ENCODE measurements at places on chromosomes 7 and 10.

DNA sequence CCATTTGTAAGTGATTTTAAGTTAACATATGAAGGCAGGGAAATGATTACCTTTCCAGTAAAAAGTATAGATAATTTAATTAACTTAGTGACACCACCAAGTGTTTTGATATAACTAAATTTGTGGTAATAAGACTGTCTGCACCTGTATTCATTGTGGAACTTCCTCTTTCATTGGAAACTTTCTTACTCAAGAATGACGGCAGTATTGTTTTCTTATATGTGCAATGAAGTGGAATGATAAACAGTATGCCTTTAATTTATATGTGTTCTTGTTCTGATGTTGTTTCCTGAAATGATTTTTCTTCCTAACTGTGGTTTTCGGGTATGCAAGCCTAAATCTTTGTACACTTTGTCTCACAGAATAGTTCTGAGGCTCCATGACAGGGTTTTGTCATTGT lies 46.4 kb downstream of the CASD1 start:
- no peak for DNase-seq

DNA sequence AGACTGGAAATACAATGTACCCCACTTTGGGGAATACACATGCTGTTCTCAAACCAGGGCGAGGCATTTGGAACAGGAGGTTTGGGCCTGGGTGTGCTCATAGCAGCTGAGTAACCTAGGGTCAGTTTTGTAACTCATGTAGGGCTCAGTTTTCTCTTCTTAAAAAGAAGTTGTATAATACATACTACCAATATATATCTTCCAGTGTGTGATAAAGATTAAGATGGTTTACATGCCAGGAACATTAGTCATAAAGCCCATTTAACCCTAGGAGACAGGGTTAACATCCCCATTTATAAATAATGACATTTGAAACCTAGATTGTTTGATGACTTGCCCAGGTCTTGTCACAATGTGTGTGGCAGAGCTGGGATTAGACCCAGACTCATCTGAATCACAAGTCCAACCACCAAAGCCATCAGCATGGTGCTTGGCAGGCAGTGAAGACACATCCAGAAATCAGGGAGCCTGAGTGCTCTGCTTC lies 6.0 kb downstream of the AKR1B10 start:
- no peak for DNase-seq

DNA sequence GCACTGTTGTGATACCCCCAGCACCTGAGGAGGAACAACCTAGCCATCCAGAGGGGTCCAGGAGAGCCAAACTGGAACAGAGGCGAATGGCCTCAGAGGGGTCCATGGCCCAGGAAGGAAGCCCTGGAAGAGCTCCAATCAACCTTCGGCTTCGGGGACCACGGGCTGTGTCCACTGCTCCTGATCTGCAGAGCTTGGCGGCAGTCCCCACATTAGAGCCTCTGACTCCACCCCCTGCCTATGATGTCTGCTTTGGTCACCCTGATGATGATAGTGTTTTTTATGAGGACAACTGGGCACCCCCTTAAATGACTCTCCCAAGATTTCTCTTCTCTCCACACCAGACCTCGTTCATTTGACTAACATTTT lies 1.6 kb upstream of the CASP2 start:
- no peak for DNase-seq

- DNase-seq, result no peak
Observed at GRCh38 chr10:103897241-103897774, 20.7 kb downstream of the STN1 start.

- DNase-seq, result no peak
Observed at GRCh38 chr7:45324683-45325237, 167.2 kb downstream of the RAMP3 start.

DNA sequence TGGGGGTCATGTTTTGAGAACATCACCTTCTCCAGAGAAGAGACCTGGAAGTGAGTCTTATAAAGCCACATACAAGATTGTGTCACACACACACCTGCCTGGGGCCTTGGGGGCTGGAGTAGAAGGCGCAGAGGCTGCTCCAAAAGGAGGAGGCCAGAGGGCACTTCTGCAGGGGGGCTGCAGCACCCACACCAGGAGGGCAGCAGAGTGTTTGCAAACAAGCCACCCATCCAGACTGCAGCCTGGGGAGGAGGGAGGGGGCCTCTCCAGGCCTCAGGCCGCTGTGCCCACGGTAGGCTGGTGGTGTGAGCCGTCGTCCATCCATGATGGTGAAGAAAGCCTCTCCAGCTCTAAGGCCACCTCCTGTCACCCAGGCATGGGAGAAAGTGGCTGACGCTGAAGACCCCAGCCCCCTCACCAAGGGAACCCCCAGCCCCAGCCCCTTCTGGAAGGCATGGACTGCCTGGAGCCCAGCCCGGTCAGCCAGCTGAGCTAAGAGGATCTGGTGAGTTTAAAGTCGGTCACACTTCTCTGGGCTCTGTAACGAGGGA lies 77.5 kb downstream of the FOXL3 start:
- no peak for DNase-seq

DNA sequence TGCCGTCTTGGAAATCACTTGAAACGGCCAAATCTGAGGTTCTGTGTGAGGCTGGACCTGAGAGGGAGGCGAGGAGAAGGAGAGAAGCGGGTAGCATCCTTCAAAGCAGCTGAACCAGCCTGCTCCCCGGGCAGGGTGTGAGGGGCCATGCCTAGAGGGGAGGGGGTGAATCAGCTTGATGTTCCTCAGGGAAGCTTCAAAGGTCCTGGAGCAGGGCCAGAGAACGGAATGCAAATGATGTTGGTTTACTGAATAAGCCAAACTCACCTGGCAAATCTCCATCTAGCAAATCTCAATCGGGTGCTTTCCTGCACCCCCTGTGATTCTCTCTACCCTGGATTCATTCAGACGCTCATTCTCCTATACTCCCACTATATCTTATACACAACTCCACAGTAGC lies 226.9 kb downstream of the WDR11 start:
- DNase-seq, result no peak

DNA sequence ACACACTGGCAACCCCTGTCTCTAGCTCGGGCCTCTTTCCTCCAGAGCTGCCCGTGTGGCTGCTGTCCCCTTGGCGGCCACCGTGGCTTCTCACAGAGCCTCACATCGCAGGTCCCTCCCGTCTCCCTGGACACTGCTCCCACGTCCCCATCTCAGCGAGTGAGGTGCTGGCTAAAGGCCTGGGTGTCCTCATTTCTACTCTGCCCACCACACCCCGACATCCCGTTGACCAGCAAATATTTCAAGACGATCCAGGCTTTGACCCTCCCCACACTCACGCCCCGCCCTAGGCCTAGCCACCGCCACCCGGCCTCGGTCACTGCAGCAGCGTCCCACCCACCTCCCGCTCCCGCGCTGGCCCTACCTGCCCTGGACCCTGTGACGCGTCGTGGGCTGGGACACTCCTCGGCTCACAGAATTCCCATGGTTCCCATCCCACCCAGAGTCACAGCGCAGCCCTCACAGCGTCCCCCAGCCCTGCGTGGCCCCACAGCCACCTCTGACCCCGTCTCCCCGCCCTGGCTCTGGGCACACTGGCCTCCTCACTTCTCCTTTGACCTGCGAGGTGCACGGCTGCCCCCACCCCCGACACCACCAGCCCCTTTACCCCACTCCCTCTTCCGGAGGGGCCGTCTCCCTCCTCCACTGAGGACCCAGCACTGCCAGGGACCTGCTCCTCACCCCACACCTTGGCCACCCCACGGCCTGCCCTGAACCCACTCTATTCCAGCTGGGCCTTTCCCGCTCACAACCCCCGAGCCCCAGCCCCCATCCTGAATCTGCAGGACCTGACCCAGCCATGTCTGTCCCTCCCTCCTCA lies 6.9 kb downstream of the ADAP1 start:
- no peak for DNase-seq

GRCh38 chr7:11436773-11437524 lies 395.0 kb downstream of the THSD7A start:
- no peak for DNase-seq

DNA sequence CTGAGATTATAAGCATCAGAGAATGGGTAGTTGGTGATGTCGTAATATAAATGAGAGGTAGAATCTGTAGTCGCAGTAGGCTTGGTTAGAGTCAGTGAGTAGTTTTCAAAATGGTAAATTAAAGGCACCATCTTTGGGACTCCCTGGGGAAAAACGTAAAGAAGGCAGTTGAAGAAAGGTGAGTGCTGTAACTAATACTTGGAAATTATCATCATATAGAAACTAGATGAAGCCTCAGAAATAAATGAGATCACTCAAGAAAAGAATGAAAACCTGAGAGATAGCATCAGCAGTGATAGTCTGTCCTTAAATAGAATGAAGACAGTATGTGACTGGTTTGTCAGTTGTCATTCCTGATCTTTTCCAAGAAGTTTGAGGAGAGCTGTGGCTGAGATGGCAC lies 23.8 kb downstream of the PALS2 start:
- DNase-seq, result no peak

DNA sequence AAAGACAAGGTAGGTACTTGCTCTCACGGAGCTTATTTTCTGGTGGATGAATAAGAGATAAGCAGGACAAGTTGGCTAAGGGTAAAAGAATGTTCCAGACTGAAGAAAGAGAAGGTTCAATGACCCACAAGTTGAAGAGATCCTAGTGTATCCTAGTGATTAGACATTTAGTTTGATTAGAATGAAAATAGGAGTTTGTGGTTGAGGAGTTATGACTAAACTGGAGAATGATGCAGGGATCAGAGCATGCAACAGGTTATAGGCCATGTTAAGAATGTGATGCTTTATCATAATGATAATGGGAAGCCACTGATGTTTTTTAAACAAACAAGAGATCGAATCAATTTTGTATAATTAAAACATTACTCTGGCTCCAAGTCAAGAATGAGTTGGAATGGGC lies 357.2 kb downstream of the HPSE2 start:
- no peak for DNase-seq

DNA sequence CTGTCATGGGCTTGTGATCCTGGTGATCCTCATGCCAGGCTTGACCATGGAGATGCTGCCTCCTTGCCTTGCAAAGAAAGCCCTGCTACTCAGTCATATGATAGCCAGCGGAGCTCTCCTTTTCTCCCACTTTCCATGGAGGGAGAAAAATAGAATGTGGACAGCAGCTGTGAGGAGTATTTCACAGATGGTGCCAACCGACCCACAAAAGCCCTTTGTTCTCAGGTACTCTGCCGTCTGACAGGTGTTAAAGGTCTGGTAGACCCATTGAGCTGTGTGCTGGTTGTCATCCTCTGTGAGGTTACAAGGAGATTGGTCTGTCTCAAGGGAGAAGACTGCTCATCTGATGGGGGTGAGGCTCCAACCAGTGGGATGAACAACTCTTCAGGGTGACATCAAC lies 29.5 kb upstream of the COBL start:
- no peak for DNase-seq

- DNase-seq, result no peak
Observed at GRCh38 chr7:5210751-5211338, 20.8 kb downstream of the WIPI2 start.

DNA sequence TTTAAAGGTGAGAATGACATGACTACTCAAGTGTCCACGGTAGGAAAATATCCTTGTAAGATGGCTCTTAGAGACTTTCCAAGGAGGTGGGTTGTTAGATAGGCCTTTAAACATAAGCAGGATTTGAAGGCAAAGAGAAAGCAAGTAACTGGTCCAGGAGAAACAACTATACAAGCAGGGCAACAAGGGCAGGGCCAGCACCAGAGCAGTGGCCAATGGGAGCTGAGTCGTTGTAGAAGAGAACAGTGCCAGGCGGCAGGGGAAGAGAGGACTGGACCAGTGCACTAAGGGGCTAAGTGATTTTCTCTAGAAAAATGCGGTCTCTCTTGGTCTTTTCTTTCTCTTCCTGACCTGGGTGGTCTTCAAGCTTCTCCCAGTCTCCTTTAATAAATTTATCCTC lies 94.9 kb downstream of the GLI3 start:
- no peak for DNase-seq

- no peak for DNase-seq
Observed at GRCh38 chr10:129643266-129643665, 176.2 kb downstream of the MGMT start.

DNA sequence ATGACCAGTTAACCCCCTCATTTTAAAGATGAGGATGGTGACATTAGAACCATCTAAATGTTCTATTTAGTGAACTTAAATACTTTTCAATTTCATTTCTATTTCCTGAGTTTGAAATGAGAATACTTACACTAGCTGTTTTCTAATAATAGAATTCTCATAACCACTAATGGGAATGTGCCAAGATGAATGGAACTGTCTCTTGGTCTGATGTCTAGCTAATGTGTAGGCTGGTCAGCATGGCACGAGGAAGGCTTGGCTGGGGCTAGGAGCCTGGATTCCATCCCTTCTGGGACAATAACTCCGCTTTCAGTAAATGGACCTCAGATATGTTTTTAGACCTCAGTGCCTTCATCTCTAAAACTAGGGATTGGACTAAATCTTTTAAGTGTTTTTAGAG lies 185.8 kb upstream of the NRP1 start:
- no peak for DNase-seq

GRCh38 chr10:12728494-12728893 lies 273.0 kb downstream of the CCDC3 start:
- DNase-seq, result no peak

DNA sequence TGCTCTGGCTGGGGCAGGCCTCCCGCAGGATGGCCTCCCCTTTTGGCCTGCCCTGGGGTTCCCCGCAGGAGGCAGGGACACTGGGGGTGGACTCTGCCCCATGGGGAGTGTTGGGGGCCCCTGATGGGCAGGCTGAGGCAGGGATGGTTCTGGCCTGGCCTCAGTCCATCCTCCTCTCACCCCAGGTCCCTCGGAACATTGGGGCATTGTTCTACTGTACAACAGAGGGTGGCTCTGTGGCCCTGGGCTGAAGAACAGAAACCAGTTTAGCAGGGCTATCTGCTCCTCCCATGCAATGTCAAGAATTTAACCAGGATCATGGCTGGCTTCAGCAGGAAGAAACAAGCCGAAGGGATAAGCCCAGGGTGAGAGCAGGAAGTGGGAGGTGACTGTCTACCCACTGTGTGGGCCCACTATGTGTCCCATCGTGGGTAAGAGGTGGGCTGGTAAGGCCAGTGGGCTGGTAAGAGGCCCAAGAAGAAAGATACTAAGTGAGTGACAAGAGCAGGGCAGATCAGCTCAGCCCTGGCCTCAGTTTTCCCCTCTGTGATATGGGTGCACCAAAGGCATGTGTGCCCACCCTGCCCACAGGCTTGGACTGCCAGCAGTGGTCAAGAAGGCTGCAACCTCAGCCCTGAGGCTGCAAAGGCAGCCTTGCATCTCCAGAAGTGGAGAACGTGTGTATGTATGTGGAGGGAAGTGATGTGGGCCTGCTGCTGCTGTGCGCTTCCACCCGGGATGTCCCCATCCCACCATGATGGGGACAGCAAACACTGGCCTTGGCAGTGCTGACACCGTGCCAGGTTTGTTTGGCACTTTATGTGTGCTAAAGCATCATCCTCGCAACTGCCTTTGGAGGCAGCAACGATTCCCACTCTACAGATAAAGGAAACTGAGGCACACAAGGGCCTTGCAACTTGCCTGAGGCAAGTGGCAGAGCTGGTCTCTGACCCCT lies 138.9 kb downstream of the SH3PXD2A start:
- DNase-seq, result peak; percentile 94

- no peak for DNase-seq
Observed at GRCh38 chr7:14275356-14275755, 285.9 kb upstream of the ETV1 start.

GRCh38 chr10:132697578-132698200 lies 88.3 kb downstream of the NKX6-2 start:
- peak; percentile 49 for DNase-seq

- DNase-seq, result no peak
Observed at GRCh38 chr10:62374862-62375710, 917 bp downstream of the ZNF365 start.

All from islet precursor cell (in vitro differentiated cells).